Activated gamma-delta T cell (primary cell): ENCODE measurements at places on chromosomes 2 and 18.

DNA sequence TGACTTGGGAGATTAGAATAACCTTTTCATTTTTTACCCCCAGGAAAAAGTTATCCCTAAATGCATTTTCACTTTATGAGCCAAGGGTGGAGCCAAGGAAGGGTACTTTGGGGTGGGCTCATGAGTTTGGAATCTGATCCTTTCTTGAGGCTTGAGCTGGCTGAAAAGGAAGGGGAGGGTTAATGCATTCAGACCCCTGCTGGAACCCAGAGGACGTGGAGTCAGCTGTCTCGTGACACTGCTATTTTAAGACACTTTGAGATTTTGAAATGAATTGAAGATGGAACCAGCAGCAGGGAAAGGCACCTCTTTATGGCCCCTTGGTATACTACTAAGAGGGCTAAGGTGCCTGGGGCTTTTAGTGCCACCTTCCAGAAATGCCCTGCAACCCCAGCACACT is 90.4 kb downstream of the MARCHF4 start:
- no peak for DNase-seq

- DNase-seq: no peak
These were observed 180.6 kb downstream of the ZNF407 start for GRCh38 chr18:74778191-74778847.

DNA sequence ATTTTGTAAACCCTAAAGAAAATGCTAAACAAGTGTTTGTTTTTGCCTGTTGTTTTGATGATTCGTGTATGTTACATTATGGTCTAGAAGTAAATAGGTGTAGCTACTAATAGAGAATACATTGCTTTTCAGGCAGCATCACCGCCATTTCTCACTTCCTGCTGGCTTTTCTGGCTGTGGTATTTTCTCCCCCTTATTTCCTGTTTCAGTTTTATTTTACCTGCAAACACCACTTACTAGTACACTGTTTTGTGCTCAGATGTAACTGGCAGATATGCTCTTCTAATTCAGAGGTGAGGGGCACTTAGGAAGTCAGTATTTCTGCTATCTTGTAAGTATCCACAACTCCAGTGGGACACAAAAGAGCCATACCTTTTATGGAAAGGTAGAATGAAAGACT is 38.1 kb upstream of the SLC3A1 start:
- DNase-seq: no peak

- no peak for DNase-seq
These were observed 77.2 kb upstream of the SLC38A11 start for GRCh38 chr2:165032559-165032958.

- DNase-seq: no peak
These were observed 1731.0 kb downstream of the SUCLG1 start for GRCh38 chr2:82728090-82728489.

DNA sequence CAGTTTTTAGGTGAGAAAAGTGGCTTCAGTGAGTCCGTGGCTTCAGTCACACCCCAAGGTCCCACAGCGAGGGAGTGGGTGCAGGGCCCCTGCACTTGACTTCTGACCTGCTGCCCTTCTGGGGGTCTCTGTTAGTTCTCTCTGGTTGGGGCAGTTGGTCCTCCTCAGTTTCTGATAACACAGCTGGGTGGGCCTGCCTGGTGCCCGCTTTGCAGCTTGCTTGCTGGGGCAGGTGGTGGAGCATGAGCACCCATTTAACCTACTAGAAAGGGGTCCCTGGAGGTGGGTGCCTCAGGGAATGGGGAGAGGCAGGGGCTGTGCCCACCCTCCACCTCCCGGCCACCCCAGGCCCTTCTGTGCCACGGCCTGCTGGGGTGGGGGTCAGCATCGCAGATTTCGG is 83.2 kb downstream of the ASB1 start:
- no peak for DNase-seq
